ENCODE measurements at places on chromosomes 3 and 15.

GRCh38 chr3:14630404-14631100, 21.0 kb upstream of the CCDC174 start:
- DNase-seq: no peak

DNA sequence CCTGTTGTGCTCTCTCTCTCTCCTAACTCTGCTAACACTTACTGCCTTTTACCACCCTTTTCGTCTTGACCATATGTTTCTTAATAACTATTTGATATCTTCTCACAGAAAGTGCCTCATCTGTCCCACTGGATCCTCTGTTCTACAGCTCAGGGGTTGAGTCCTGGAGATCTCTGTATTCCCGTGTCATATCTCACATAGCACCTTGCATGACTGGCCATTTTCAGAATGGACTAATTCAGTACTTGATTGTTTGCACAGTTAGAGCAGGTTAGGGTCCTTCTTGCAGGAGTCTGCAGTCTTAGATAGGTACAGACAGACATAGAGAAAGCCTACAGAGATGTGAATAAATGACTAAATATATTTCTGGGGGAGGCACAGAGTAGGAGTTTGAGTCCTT, 20.9 kb downstream of the HACD3 start:
- no peak for DNase-seq

GRCh38 chr3:184993394-184993793, 159.5 kb downstream of the C3orf70 start:
- DNase-seq: no peak

DNA sequence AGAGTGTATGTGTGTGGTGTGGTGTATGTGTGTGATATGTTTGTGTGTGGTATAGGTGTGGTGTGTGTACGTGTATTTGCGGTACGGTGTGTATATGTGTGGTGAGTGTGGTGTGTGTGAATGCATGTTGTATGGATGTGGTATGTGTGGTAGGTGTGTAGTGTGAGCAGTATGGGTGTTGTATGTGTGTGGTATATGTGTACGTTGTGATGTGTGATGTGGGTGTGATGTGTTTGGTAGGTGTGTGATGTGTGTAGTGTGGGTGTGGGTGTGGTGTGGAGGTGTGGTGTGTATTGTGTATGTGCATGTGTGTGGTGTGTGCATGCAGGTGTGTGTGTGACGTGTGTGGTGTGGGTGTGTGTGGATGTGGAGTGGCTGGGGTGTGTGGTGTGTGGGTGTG, 58.7 kb downstream of the EFCAB12 start:
- no peak for DNase-seq

DNA sequence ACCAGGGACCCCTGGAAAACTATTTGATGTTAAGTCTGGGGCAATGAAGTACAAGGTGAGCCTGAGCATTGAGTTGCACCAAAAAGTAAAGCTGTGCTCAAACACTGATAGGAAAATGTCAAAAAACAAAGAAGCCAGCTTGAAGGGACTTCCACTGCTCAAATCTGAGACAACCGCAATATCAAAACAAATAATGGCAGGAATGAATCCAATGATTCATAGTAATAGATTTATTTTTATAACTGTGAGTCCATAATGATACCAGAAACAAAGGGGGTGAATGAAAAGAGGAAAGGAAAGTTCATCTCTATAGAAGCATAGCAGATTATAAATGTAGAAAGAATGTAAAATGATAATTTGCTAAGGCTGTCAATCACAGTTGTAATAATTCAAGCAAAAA, 237.3 kb upstream of the ZBTB20 start:
- no peak for DNase-seq

- no peak for DNase-seq
These were observed 73.8 kb downstream of the TLE3 start for GRCh38 chr15:70023769-70024491.

DNA sequence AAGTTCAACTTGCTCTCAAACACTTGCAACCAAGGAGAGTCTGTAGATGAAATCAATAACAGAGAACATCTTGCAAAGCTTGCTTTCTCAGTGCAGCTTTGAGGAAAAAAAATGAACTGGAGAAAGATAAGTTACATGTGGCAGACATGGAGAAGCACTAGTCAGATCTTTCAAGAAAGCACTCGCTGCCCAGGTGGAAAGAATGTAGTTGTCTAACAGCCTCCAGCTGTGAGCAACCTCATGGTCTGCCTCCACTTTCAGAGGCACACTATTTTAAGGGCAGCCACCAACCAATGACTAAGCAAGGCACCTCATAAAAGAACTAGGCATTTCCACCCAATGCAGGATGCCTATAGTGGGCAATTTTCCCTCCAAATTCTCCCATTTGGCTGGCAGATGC, 125.4 kb upstream of the CPNE4 start:
- DNase-seq: no peak

- no peak for DNase-seq
These were observed 1398.6 kb upstream of the ALCAM start for GRCh38 chr3:103968131-103968530.

- no peak for DNase-seq
These were observed 114.8 kb downstream of the DLG1 start for GRCh38 chr3:197183582-197183981.

DNA sequence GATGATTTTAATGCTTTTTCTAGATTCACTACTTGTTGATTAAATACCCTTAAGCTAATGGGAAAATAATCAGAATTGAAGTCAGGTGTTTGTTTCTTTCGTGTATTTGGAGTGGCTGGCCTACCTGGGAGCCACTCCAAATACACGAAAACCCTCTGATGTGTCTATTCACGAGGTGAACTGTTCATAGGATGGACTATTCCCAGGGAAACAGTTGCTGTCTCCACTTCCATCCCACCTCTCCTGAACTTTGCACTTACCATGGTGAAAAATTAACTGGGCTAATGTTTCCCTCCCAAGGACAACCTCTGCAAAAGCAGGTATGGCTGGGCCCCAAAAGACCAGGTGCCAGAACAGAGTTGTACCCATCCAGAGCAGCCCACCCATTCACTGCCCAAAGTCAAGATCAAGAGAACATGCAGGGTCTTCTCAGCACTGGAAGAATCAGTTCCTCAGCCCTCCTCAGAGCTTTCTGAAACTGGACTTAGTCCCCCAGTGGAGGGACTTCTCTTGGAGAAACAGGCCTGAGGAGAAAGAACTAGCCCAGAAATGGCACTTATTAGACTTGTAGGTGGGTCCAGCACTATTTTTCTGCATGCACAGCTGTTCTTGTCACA, 2.9 kb upstream of the SMAD3 start:
- DNase-seq: no peak

- no peak for DNase-seq
These were observed 602.1 kb downstream of the MAGI1 start for GRCh38 chr3:65436580-65436979.

All from hypothalamus (tissue), 51 donors.